Muscle of back (tissue), 13 donors: ENCODE measurements at places on chromosomes 4 and X. TPM values are rescaled to one million over a fixed set of nuclear protein-coding genes. Genes with fewer than 3 reads are reported as not detected.

USP17L19 gene
- not detected for polyA plus RNA-seq

REST gene
- polyA plus RNA-seq = 29.0 TPM

CLDN34 gene
- not detected for polyA plus RNA-seq

PHEX gene
- 3.9 TPM for polyA plus RNA-seq

MAGEC1 gene
- not detected for polyA plus RNA-seq

TMLHE gene
- polyA plus RNA-seq = 18.8 TPM

MTNR1A gene
- not detected for polyA plus RNA-seq

TMEM31 gene
- polyA plus RNA-seq = 1.0 TPM

DNA sequence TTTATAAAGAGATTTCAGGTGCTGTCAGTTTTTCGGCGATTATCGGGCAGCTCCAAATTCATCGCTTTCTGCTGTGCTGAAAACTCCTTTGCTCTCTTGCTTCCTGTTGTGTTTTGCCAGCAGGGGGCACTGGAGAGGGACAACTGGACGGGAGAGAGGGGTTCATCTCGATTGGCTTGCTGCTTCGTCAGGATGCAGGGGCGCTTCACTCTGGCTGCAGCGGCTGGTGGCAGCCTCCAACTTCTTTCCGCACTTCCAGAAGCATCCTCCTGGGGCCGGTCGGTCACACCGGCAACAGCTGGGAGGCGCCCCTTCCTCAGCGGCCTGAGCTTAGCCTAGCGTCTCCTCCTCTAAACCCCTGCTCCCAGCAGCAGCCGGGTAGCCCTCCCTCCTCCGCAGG is 29.5 kb downstream of the MSL3 start:
- DNase-seq = peak; percentile 72

- no peak for DNase-seq
These were observed 2.2 kb downstream of the SORCS2 start for GRCh38 chr4:7194251-7195140.

- peak; percentile 16 for DNase-seq
These were observed 893 bp downstream of the RLIM start for GRCh38 chrX:74613370-74614092.

DNA sequence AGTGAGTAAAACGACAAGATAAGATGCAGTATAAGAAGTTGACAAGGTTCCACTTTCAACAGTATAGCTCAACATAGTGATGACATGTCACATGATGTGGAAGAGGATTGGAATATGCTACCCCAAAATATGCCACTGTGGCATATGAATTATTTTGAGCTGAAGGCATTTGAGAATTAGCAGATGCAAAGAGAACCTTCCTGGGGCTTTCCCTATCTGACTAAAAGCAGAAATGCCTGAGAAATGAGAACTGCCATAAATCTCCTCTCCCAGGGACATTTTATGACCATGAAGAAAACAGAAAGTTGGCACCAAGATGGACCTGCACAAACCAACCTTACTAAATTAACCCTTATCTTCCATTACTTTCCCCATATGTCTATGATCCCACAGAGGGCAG is 24.8 kb downstream of the CDKN2AIP start:
- DNase-seq = no peak

- no peak for DNase-seq
These were observed 3.8 kb downstream of the HPGDS start for GRCh38 chr4:94338681-94339351.

DNA sequence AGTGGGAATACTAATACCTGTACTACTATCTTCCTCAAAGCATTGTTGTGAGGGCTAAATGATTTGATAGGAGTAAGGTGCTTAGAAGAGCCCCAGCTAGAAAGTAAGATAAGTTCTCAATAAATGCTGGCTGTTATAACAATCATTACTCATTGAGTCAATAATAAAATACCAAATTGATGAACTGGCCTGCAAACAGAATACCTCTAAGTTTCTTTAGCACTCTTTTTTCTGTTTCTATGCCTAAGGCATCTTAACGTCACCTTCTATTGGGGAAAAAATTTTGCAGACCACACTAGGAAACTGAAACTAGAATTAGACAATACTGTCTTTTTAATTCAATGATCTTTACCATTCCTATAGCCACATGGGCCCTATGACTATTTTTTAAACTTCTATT is 1.2 kb downstream of the CLTRN start:
- no peak for DNase-seq

DNA sequence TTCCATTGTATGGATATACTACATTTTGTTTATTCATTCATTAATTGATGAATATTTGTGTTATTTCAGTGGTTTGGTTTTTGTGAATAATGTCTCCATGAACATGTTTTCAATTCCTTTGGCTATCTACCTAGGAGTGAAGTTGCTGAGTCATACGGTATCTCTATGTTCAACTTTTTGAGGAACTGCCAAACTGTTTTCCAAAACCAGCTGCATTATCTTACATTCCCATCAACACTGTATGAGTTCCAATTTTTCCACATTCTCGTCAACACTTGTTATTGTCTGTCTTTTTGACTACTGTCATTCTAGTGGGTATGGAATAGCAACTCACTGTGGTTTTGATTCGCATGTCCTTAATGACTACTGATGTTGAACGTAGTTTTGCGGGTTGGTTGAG is 388.6 kb upstream of the MAGEB2 start:
- no peak for DNase-seq

GRCh38 chr4:21507439-21507838 is 441.1 kb downstream of the KCNIP4 start:
- DNase-seq = no peak

GRCh38 chr4:15506464-15506863 is 36.8 kb downstream of the CC2D2A start:
- no peak for DNase-seq

- DNase-seq = no peak
These were observed 560 bp upstream of the TMSB4X start for GRCh38 chrX:12974305-12974795.

DNA sequence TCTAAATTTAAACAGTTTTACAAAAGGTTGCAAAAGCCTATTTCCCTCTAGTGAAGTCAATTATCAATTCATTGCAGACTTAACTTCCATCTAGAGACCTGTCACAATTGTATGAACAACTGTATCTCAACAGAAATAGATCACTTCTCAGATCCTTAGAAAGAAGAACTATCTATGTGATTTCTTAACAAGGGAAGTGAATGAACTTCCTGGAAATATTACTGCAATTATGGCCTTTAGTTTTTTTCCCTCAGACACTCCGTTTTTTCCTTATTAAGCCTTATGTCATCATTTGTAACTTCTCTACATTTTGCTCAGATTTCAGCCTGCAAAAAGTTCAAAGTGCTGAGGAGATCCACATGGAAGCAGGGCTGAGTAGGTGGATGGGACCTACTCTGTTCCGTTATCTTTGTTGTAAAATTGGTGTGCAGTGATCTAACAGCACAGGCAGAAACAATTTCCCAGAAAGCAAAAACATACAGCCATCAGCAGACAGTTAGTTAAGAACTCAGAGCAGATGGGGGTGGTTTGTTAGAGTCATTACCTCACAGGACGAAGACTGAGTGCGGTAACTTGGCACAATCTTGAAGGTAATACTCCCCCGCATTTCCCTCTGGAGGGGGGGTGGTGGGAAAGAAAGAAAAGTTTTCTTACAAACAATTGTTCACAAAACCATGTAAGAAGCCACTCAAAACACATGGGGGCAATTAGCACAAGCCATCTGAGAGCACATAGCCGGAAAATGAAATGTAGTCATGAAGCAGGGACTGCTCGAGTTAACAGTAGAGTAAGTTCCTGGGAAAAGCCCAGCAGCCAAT is 112.3 kb downstream of the NYX start:
- peak; percentile 37 for DNase-seq
